ENCODE measurements at places on chromosomes 5 and 9. TPM values are rescaled to one million over a fixed set of nuclear protein-coding genes. Genes with fewer than 3 reads are reported as not detected.

TXNDC8 gene
- not detected for polyA plus RNA-seq

PCDHGA2 gene
- 0.22 TPM for polyA plus RNA-seq

RNF44 gene
- 5.6 TPM for polyA plus RNA-seq

GGTA1 gene
- 1.6 TPM for polyA plus RNA-seq

ENTPD2 gene
- 0.29 TPM for polyA plus RNA-seq

GEMIN5 gene
- 15.7 TPM for polyA plus RNA-seq

CARD6 gene
- polyA plus RNA-seq: 1.2 TPM

SLC34A1 gene
- polyA plus RNA-seq: not detected

CDH9 gene
- polyA plus RNA-seq: not detected

FGD3 gene
- polyA plus RNA-seq: 0.58 TPM

TSSK1B gene
- not detected for polyA plus RNA-seq

NUDT12 gene
- polyA plus RNA-seq: 6.8 TPM

NUP155 gene
- 5.5 TPM for polyA plus RNA-seq

SHLD3 gene
- polyA plus RNA-seq: 6.5 TPM

PTGES gene
- 0.40 TPM for polyA plus RNA-seq

TAF1L gene
- not detected for polyA plus RNA-seq

PCDHB5 gene
- polyA plus RNA-seq: 0.17 TPM

PCDHA13 gene
- polyA plus RNA-seq: not detected

SLC6A7 gene
- not detected for polyA plus RNA-seq

RNF183 gene
- polyA plus RNA-seq: 0.05 TPM

CCL27 gene
- 0.31 TPM for polyA plus RNA-seq

GRXCR2 gene
- polyA plus RNA-seq: not detected

PRDM9 gene
- not detected for polyA plus RNA-seq

SPATA31D3 gene
- not detected for polyA plus RNA-seq

ANKRD18B gene
- polyA plus RNA-seq: 0.01 TPM

DEPDC1B gene
- polyA plus RNA-seq: not detected

MAMDC2 gene
- 2.1 TPM for polyA plus RNA-seq

DMRT3 gene
- polyA plus RNA-seq: 0.07 TPM

ZNF483 gene
- 0.05 TPM for polyA plus RNA-seq

KCNT1 gene
- 1.1 TPM for polyA plus RNA-seq

IFNE gene
- not detected for polyA plus RNA-seq

SLC22A4 gene
- 17.5 TPM for polyA plus RNA-seq

Measured in psoas muscle (tissue), 8 donors.